Non-pigmented ciliary epithelial cell (primary cell): ENCODE measurements at places on chromosomes 11 and 22.

- DNase-seq, result no peak
Measured at GRCh38 chr11:32899438-32899837, 6.8 kb downstream of the QSER1 start.

- DNase-seq, result no peak
Measured at GRCh38 chr11:35780951-35781860, 118.6 kb downstream of the TRIM44 start.

- DNase-seq, result no peak
Measured at GRCh38 chr11:69928975-69929374, 109.8 kb upstream of the FGF3 start.

DNA sequence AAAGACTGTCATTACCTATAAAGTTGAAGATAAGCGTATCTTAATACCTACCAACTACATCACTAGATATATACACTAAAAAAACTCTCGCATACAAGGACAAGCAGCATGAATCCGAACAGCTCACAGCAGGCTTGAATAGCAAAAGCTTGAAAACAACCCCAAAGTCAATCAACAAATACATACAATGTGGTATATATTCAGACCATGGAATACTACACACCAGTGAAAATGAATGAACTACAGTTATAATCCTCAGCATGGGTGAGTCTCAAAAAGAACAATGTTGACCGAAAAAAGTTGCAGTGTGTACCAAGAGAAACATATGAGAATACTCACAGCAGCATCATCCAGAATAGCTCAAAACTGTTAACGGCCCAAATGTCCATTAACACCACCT, 25.2 kb downstream of the USP28 start:
- DNase-seq, result no peak

- DNase-seq, result no peak
Measured at GRCh38 chr22:22928666-22929380, 41.2 kb downstream of the IGLL5 start.
